ENCODE measurements at places on chromosomes 4 and X. TPM values are rescaled to one million over a fixed set of nuclear protein-coding genes. Genes with fewer than 3 reads are reported as not detected.

Gene SULT1B1
- 3.7 TPM for total RNA-seq

Gene RPL39
- 6,838 TPM for total RNA-seq

Gene MGARP
- total RNA-seq = 0.93 TPM

Gene SLC4A4
- total RNA-seq = under 0.01 TPM

Gene MMRN1
- total RNA-seq = 82.0 TPM

Gene LNX1
- 3.0 TPM for total RNA-seq

Measured in mammary microvascular endothelial cell (primary cell).